AG09319 (cell line): ENCODE measurements at places on chromosomes 3 and 15.

GRCh38 chr15:57376696-57377477 is 582 bp downstream of the CGNL1 start:
- DNase-seq = no peak

GRCh38 chr15:63997715-63998442 is 48.4 kb downstream of the DAPK2 start:
- no peak for DNase-seq

DNA sequence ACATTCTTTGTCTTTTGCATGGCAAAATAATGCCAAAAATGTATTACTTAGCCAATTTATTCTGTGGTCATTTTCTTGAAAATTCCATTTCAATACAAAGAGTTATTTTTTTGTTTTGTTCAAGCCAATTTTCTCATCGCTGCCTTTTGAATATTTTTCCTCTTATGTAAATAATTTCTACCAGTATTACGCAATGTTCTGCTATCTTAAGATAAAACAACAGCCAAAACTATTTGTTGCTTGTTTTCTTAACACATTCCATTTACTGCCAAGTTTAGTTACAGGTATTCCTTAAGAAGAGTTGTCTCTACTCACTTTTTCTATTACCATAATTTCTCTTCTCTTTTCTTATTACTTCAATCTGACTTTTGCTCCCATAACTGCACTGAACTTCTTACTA is 163.1 kb downstream of the ROBO1 start:
- no peak for DNase-seq

DNA sequence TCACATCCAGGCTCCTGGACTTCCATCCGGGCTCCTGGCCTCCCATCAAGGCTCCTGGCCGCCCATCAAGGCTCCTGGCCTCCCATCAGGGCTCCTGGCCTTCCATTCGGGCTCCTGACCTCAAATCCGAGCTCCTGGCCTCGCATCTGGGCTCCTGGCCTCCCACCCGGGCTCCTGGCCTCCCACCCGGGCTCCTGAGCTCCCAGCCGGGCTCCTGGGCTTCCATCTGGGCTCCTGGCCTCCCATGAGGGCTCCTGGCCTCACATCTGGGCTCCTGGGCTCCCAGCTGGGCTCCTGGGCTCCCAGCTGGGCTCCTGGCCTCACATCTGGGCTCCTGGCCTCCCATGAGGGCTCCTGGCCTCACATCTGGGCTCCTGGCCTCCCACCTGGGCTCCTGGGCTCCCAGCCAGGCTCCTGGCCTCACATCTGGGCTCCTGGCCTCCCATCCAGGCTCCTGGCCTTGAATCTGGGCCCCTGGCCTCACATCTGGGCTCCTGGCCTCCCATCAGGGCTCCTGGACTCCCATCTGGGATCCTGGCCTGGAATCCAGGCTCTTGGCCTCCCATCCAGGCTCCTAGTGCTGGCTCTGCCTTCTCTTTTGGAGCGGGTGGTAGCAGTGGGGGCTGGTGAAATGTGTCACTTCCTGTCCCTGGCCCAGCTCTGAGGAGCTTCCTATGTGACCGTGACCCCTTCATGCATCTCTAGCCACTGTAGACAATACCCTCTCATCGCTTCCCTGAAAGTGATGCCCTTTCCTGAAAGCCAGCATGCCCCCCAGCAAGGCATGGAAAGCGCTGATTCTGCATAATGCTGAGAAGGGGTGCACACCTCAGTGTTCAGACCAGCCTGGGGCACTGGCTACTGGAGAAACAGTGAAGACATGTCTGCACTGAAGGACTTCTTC is 62.7 kb upstream of the BLM start:
- no peak for DNase-seq

GRCh38 chr15:23565395-23566070 is at the start of gene MKRN3:
TSS of gene MKRN3 (plus strand) at chr15:23565674. CDS start at chr15:23565783, 109 bp downstream.
- DNase-seq = no peak

DNA sequence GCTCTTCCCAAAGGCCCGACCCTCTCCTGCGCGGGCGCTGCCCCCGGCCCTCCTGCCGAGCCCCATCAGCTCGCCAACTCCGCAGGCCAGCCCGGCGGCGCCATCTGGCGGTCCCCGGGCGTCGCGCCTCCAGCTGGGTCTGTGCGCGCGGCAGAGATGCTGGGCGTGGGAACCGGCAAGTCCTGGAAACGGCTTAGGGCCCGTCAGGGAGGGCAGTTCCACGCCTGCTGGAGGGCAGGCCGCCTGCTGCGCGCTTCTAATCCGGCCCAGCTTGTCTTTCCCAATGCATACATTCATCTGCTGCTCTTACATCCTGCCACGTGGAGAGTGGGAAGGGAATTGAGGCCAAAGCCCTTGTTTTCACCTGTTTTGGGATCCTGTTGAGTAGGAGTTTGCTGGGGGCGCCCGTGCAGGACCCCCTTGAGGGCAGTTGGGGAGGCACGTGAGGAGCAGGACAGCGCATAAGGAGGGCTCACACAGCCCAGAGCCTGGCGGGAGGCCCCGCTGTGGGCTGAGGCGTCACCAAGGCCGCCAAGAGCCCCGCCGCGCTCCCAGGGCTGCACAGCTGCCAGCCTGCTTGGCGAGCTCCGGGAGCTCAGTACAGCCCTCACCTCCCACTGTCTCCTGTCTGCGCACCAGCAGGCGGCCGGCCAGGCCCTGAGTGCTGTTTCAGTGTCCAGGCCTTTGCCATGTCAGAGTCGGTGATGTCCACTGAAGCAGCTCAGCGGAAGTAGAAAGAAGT is 165.6 kb downstream of the NSMCE3 start:
- peak; percentile 22 for DNase-seq

DNA sequence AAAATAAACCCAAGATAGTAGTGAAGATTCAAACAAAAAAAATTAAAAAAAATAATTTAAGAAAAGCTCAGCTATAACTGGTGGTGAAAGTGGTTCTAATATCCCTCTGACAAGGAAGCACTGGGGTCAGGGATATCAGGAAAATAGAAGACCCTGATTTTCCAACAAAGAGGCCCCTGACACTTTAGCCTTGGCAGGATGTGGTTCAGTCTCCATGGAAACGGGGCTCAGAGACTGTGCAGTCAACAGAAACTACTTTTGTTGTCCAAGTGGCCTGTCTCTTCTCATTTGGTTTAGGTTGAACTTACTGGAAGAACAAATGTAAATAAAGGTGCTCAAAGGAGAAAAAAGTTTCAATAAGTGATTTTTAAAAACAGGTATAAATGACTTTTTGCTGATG is 27.2 kb downstream of the INTS14 start:
- no peak for DNase-seq

DNA sequence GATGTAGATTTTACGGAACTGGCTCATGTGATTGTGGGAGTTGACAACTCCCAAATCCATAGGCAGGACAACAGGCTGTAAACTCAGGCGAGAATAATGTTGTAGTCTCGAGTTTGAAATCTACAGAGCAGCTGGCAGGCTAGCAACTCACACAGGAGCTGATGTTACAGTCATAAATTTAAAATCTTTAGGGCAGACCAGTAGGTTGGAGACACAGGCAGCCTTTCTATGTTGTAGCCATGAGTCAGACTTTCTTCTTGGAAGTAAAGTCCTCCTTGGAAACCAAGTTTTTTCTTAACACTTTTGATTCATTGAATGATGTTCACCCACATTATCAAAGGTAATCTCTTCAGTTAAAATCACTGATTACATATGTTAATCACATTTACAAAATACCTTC is 89.1 kb upstream of the ALCAM start:
- DNase-seq = no peak
